ENCODE measurements at places on chromosomes 1 and 21.

DNA sequence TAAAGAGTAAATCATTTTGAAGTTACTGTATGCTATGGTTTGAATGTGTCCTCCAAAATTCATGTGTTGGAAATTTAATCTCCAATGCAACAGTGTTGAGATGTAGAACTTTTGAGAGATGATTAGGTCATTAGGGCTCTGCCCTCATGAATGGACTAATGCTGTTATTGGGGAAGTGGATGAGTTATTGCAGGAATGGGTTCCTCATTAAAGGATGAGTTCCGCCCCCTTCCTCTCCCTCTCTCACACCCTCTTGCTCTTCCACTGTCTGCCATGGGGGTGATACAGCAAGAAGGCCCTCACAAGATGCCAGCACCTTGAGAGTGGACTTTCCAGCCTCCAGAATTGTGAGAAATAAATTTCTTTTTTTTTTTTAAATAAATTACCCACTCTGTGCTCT, 97.6 kb downstream of the ATP1A1 start:
- DNase-seq, result no peak

- peak; percentile 90 for DNase-seq
Measured at GRCh38 chr1:100989306-100990077, 36.1 kb downstream of the DPH5 start.

GRCh38 chr1:228282329-228283042, 74.6 kb downstream of the OBSCN start:
- DNase-seq, result peak; percentile 74

GRCh38 chr1:234613128-234613875, 3.3 kb upstream of the IRF2BP2 start:
- peak; percentile 56 for DNase-seq

GRCh38 chr1:46517010-46517600, 27.5 kb downstream of the DMBX1 start:
- peak; percentile 37 for DNase-seq

DNA sequence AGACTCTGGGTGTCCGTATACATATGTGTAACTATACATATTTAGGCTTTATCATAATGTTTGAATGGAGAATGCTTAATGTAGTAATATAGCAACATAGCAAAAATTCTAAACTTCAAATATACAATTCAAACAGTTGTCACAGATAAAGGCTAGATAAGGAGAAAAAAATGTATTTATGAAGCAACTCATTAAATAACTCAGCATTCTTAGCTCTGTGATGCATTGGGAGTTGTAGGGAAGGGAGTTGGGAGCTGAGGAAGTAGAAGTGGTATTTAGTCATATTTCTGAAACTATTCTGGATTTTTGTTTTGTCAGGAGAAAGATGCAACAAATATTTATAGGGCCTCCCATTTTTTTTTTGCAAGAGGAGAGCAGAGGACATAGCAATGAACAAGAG, 197.8 kb downstream of the PBX1 start:
- no peak for DNase-seq

GRCh38 chr1:213925531-213926182, 62.1 kb upstream of the PROX1 start:
- no peak for DNase-seq

GRCh38 chr1:11682287-11682771, 1.4 kb upstream of the MAD2L2 start:
- no peak for DNase-seq

DNA sequence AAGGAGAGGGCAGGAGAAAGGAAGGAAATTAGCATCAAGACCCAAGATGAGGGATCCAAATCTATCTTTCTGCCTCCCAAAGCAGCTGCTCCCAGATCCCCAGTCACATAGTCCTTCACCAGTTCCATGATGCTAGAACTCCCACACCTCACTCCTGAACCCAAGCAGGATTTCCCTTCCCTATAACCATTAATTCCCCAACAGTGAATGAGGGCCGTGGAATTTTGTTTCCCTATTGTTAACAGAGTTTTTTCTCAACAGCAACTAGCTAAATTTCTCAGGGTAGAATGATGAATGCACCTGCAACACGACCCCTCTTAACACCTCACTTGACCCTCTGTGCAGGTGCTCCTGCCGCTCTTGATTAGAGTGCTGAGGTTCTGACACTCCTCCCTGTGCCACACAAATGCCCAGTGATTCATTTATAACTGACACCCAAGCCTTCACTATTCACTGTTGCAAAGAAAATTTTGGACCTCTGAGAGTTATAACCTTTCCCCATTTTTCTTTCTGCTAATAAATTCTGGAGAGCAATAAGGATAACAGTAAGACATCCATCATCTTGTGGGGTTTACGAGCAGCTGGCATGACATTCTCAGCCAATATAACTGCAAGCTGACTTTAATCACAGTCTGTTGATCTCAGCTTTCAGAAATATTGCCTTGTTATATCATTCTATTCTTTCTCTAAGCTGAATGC, 25.4 kb upstream of the NPL start:
- no peak for DNase-seq

DNA sequence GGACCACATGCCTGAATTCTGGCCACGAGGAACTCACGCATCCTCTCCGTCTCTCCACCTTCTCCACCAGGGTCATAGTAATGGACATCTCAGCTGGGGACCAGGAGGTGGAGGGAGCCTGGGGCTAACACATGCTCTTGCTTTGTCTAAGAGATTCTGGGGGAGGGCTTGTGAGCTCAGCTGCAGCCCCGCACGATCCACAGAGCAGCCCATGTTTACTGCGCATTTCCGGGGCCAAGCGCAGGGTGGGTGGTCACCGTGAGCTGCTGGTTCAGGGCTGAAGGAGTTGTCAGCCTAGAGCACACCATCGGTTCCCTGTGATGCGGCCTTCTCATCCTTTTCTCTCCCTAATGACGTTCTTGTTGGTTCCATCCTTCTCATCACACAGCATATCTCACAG, 7.5 kb upstream of the TFF2 start:
- no peak for DNase-seq

GRCh38 chr1:199837321-199837720, 190.2 kb upstream of the NR5A2 start:
- DNase-seq, result no peak

- no peak for DNase-seq
Measured at GRCh38 chr1:92123868-92124267, 43.7 kb downstream of the BTBD8 start.
